ENCODE measurements at places on chromosomes 5 and 9.
A peak's percentile ranks its signal among the peaks of the same experiment; 100 is the strongest.

DNA sequence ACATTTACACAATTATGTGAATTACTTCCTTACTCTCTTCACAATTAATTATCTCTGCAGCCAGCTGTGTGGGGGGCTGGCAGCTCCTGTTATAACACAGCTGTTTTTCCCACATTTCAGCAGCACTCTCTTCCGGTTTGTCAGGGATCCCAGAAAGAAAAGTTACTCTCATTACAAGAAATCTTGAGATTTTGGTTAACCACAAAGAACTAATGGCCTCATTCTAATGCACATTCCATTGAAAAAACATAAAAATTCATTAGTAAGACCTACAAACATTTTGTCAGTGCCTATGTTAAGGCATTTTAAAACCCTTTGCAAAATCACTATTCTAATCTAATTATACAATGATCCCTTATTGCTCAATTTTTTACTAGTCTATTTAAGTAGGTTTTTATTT is 64.1 kb downstream of the PDE4D start:
- DNase-seq: no peak

GRCh38 chr5:29218138-29218537 is 1975.3 kb upstream of the CDH6 start:
- no peak for DNase-seq

- no peak for DNase-seq
These were observed 56.2 kb downstream of the ARHGEF28 start for GRCh38 chr5:73682176-73682575.

DNA sequence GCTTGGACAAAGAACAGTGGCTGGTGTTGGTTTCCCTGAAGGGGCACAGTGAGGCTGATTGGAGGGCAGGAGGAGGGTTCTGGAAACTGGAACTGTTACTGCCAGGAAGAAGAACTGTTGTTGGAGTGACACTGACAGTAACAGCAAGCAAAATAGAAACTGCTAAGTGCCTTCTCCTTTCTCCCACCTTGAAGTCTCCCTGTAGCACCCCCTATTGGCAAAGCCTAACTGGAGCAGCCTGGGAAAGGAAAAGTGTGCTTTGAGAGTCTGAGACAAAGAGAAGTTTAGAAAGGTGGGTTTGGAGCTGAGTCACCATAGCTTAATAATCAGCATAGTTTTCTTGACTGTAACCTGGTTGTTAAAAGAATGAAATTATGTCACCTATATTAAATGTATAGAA is 2.5 kb upstream of the TMEM174 start:
- DNase-seq: no peak

DNA sequence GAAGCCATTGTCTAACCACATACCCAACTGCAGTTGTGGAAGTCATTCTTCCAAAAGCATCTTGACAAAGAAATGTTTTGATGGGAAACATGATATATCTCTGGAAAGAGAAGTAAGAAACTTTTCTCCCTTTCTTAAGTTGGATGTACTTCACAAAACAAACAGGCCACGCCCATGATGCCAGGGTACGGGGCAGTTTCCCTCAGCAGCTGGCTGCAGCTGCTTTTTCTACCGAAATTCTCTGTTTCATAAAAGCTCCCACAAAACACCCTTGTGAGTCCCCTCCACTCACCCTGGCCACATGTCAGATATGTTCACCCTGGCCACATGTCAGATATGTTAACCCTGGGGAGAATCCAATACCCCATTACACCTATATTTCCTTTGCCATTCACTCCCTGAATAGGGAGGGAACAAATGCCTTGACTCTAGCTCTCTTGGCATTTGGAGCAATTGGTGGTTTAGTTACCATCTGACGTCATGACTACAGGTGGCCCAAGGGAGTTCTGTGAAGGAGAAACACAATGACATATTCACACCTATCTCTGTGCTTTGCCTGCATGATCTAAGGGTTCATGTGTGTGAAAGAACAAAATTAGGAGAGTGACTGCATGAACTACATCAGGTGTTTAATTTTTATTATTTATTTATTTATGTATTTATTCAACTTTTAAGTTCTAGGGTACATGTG is 103.0 kb downstream of the AOPEP start:
- no peak for DNase-seq

- no peak for DNase-seq
These were observed 145.5 kb downstream of the HMHB1 start for GRCh38 chr5:143957455-143957854.

DNA sequence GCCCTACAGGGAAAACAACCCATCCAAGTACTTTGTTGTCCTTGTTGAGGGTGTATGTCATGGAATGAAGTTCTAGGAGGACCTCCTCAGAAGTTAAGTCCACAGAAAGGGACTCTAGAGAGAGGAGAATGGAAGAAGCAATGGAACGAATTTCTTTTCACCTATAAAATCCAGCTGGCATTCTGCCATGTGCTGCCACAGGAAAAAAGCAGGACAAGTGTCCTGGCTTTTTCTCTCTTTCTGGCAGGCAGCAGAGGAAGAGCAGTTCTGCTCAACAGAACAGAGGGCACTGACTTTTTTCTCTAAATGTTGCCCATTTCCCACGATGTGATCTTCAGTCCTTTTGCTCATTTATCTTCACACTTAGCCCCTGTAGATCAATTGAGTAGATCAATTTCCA is 240.8 kb downstream of the MCTP1 start:
- peak; percentile 2 for DNase-seq

DNA sequence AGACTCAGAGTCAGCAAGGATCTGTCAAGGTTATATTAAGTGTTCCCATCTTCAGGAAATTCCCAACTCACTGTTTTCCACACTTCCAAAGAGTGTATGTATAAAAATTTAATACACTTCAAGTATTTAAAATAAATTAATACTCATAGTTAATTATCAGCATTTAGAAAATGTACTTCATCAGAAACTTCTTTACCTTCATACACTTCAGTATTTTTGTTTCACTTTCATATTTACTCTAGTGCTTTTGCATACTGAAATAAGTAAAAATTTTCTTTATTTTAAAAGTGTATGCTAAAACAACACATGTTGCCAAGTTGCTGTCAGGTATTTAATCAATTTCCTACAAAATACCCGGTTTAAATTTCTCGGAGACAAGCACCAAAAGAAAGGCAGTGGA is 16.5 kb downstream of the RICTOR start:
- DNase-seq: no peak

DNA sequence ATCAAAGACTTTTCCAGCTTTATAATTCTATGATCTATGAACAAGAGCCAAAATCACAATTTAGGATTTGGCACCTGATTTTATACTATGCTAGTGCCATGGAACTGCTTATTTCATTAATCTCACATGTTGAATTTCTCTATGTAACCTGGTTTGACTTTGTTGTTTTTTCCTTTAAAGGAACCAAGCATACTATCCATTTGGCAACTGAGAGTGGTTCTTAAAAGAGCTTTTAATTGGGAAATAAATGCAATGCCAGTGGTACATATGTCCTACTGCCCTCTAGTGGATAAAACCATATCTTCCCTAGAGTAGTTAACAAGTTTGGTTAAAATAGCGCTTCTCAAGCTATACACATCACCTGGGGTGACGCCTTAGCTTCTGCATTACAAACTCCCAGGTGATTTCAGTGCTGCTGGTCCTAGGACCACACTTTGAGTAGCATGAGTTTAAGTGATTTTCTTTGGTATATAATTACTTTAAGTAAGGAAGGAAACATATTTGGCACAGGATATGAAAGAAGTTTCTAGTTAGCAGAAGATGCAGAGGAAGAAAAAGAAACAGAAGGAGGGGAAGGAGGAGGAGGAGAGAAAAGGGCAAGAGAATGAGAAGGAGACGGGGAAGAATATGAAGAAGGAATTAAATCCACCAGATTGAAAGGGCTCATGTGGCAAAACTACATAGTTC is 56.8 kb downstream of the FGF10 start:
- DNase-seq: peak; percentile 35

- DNase-seq: no peak
These were observed 1.1 kb downstream of the CTXN3 start for GRCh38 chr5:127650022-127650421.

- peak; percentile 46 for DNase-seq
These were observed at the start of gene ADAMTS16 for GRCh38 chr5:5139777-5140478. Gene ADAMTS16, plus strand, starts transcription at chr5:5140330. Its CDS starts 138 bp downstream, at chr5:5140468.

GRCh38 chr9:76571288-76571687 is 112.3 kb downstream of the GCNT1 start:
- no peak for DNase-seq

- DNase-seq: no peak
These were observed 40.6 kb upstream of the SLIT3 start for GRCh38 chr5:169341556-169341955.

DNA sequence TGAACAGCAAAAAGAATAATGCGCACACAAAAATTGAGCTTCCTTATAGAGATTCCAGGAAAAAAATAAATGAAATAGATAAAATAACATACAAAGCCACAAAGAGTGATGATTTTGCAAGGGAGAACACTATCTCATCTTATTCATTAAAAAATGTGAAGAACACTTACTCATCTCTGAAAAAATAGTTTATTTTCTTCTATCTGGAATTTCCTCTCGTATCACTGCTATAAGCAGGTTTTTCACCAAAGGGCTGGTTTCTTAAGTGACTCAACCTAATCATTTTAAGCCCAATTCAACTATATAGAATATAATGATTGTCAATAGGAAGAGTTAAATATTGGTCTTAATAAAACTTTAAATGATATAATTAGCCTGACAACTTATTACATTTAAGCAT is 504.9 kb downstream of the NR2F1-AS1 start:
- no peak for DNase-seq

- no peak for DNase-seq
These were observed 553.7 kb downstream of the ZNF608 start for GRCh38 chr5:124192716-124193115.

- no peak for DNase-seq
These were observed 25.6 kb downstream of the PDE8B start for GRCh38 chr5:77235846-77236721.

GRCh38 chr9:16521868-16522411 is 348.5 kb downstream of the BNC2 start:
- DNase-seq: no peak

DNA sequence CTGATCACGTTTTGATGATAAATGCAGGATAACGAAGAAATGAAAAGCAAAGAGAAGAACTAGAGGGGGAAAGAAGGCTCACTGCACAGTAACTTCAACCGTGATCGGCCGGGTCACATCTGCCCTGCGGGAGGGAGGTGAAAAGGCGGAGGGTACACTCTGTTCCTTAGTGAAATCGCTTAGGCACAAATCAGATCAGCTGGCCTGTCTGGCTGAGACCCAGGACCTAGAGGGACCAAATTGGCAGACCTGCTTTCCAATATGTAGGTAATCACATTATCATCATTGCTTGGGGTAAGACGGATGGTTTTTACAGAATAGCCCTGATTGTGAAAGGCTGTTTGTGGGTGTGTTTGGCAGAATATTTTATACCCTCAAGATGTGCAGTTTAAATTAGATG is 82.2 kb downstream of the SLC28A3 start:
- no peak for DNase-seq

- DNase-seq: no peak
These were observed 55.0 kb downstream of the LRSAM1 start for GRCh38 chr9:127506117-127506813.

GRCh38 chr9:99162759-99163364 is 57.9 kb downstream of the TGFBR1 start:
- DNase-seq: peak; percentile 21

DNA sequence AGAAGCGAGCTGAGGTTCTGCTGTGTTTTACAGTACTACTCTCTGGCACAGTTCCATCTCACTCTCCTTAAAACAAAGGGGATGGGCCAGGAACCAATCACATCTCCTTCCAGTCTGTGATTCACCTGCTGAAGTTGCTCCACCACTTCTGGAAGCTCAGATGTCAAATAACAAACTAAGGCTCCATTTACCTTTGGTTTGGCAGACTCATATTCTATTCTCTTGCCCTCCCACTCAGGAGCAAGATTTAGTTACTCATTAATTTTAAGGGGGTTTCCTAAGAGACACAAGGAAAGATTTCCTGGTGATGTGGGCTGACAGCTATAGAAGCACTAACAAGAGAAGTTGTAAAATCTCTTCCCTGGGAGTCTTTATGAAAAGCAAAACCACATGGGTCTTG is 37.8 kb upstream of the KIF2A start:
- peak; percentile 42 for DNase-seq

GRCh38 chr9:107833295-107833694 is 343.7 kb upstream of the KLF4 start:
- DNase-seq: no peak
